ENCODE measurements at places on chromosomes 1 and 21.

DNA sequence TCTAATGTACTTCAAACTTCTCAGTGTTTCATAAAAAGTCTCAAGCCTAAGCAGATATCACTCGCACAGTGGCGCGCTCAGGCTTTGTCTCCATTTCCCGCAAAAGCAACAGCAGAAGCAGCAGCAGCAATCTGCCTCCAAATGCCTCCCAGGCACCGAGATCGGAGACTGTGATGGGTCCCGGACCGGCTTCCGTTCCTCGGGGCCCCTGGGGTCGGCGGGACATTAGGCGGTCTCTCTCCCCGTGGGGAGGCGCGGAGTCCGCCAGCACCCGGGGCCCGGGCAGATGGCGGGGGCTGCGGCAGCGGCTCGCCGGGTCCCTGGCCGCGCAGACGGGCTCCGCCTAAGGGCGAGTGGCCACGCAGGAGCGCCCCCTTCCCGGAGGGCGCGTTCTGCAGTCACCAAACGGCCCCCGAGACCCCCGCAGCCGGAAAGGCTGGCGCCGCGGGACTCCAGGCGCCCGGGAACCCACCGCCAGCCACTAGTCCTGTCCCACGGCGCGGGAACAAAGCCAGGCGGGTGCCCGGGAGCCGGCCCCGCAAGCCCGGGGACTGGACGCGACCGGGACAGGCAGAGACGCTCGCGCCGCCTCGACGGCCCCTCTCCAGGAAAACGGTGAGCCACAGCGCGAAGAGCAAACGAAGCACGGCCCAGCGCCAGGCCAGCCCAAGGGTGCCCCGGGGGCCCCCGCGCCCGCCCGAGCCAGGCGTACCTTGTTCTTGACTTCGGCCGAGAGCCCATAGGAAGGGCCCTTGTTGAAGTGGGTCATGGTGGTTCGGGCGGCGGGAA, 590 bp downstream of the CNN3 start:
- peak; percentile 53 for DNase-seq

DNA sequence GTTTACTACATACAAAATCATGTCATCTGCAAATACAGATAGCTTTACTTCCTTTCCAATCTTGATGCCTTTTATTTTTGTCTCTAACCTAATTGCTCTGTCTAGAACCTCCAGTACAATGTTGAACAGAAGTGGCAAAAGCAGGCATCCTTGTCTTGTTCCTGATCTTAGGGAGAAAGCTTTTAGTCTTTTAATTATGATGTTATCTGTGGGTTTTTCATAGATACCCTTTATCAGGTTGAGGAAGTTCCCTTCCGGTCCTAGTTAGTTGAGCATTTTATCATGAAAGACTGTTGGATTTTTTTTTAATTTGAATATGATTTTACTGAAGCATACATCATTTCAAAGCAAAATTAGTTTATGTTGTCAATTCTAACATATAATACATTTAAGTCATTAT, 45.7 kb upstream of the DISC1 start:
- no peak for DNase-seq

- no peak for DNase-seq
These were observed 88.2 kb upstream of the SLC25A33 start for GRCh38 chr1:9451081-9451480.

DNA sequence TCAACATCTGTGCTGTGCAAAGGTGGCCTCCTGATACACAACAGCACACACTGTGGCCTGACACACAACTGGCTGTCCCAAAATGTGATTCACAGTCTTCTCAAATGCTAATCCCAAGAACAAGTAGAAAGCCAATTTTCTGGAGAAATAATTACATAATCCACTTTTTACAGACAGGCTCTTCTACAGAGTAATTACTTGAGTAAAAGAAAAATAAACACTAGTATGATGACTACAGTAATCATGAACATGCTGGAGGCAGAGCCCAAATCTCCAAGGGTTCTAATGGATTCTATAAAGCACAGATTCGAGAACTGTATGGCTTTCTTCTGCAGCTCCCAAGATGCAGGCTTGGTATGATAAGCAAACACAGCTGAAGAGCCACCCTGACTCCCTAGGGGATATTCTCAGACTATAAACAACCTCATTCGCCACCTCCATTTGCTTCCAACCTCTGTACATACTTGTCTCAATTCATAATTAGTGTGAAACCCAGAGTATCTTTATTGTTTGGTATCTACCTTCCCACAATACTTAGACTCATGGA, 81.9 kb downstream of the SIPA1L2 start:
- DNase-seq = no peak

DNA sequence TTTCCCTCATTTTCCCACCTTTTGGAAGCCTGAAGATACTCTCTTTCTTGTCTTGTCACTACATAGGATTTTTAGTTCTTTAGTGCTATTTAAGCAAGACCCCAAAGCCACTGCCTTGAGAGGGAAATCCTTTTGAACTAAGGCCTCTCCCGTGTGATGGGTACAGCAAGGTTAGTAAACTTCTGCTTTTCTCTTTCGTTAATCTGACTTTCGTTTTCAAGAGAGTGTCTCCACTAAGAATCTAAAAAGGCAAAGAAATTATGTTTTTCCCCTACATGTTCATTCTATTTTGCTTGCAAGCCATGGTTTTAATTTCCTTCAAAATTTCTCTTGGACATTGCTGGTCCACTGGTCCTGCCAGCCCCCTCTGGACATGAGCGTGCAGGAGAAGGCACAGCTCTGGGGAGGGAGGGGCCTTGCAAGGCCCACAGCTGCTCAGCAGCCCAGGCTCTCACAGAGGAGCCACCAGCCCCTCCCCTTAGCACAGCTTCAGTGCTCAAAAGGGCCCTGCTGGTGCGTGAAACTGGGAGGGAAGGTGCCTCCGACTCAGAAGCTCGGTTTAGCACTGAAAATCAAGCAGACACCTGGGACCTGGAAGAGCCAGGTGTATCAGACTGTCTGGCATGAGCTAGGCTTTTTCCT, 210.9 kb upstream of the GALNT2 start:
- DNase-seq = peak; percentile 28

GRCh38 chr1:156527584-156527983, 27.0 kb upstream of the MEF2D start:
- DNase-seq = no peak

GRCh38 chr1:111424281-111424680, 3.3 kb downstream of the OVGP1 start:
- no peak for DNase-seq

DNA sequence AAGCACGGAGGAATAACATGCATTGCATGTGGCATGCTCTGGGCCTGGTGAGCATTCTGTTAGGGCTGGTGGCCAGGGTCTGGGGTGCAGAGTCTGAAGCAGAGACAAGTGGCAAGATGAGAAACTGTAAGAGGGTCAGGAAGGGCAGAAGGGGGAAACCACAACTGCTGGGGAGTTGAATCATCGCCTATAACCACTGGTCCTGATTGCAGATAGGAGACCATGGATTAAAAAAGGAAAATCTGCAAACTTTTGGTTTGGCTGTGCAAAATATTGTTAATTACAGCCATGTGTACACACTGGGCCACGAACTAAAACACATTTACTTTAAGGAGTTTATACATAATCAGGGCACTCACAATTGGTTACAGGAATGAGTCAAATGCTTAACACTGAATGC, 76.6 kb downstream of the TGFBR3 start:
- DNase-seq = no peak

- no peak for DNase-seq
These were observed 958 bp downstream of the NFYC start for GRCh38 chr1:40692429-40692895.

DNA sequence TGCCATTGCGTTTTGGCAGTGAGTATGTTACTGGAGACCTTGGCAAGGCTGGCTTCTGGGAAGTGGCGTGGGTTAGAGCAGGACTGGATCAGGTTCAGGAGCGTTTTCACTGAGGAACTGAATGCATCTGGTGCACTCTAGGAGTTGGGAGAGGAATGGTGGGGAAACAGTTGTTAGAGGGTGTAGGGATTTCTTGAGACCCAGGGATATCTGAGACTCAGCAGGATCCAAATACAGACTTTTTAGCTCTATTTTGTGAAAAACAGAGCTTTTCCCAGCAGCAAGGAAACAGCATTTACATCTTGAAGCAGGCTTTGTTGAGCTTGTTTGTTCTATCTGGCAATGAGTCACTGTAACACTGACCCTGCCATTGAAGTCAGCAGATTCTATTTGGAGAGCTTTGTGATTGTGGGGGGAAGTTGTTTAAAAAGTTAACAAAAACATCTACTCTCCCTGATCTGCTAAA, 56.9 kb upstream of the NRIP1 start:
- no peak for DNase-seq

DNA sequence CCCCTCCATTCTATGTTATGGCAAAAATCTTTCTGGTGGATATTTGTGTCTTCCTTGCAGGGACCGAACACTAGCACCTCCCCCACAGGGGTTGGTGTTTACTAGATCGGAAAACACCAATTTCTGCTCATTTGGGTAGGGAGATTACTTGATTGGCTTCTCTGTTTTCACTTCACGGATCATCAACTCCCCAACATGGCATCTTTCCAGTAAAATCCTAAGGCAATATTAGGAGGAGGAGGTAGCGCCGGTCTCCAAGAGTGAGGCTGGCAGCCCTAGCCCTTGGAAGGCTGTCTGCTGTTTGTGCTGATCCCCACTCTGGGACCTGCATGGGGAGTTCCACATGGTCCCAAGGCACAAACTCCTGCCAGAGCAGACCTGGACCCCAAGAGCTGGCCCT, 12.2 kb downstream of the VASH2 start:
- no peak for DNase-seq

- DNase-seq = no peak
These were observed 976.1 kb downstream of the LTN1 start for GRCh38 chr21:28016571-28016970.

DNA sequence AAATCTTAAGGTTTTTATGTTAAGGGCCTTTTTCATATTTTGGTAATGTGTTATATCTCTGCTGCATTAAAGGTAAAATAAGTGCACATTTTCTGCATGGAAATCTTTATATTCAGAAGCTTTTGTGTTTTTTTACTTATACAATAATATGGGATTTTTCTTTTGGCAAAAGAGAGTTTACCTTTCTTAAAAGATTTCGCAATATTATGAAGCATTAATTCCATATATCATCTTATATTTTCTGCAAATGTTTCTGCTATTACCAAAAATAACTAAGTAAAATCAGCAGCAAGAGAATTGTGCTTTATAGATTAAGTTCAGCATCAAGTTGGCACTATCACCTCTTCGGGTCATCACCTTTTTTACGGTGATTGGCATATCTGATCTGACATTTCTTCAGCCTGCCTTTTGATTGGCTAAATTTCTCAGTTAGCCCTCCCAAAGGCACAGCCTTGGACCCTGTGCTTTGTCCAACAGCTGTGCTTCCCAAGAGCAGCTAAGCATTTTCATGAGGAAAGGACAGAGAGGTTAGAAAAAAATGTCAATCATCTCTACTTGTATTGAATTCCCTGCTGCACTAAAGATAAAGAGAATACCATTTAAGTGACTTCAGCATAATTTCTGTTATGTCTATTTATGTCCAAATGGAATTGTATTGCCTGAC, 767.1 kb upstream of the PRMT6 start:
- no peak for DNase-seq

- no peak for DNase-seq
These were observed 86.8 kb upstream of the ARHGAP29 start for GRCh38 chr1:94324178-94324544.

GRCh38 chr1:112517646-112518045, 8.9 kb downstream of the WNT2B start:
- no peak for DNase-seq

- no peak for DNase-seq
These were observed 48.6 kb downstream of the CTH start for GRCh38 chr1:70459496-70460225.

GRCh38 chr1:160748181-160748877, 9.3 kb downstream of the SLAMF7 start:
- DNase-seq = peak; percentile 28

DNA sequence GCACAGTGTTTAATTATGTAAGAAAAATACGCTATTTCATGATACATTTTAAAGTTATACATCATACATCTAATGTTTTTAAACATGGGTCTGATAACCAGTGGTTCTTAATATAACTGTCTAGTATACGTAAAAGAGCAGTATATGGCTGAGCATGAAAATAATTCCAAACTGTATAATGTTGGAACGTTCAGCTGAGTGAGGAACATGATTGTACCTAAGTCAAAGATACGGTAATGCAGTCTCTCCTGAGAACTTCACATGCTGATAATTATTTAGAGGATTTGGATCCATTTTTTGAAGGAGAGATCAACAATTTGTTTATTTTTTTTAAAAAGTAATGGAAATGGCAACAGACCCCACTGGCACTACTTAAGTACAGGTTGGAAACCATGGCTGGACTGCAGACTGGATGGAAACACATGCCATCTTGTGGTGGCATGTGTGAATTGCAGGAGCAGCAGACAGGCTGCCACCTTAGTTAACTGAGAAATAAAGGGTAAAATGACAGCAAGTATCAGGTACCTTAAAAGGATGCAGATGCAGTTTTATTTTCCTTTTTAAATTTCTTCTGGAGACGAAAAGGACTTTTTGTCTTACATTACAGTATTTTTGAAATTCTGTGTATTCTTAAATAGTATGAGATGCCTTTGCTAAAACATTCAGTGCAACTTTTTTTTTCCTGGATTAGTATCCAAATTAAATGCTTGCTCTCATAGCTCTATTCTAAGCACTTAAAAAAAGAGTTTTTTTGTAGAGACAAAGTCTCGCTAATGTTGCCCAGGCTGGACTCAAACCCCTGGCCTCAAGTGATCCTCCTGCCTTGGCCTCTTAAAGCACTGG, 73.8 kb downstream of the MTR start:
- peak; percentile 61 for DNase-seq
